Bronchial epithelial cell (primary cell): ENCODE measurements at places on chromosomes 3 and 15.

DNA sequence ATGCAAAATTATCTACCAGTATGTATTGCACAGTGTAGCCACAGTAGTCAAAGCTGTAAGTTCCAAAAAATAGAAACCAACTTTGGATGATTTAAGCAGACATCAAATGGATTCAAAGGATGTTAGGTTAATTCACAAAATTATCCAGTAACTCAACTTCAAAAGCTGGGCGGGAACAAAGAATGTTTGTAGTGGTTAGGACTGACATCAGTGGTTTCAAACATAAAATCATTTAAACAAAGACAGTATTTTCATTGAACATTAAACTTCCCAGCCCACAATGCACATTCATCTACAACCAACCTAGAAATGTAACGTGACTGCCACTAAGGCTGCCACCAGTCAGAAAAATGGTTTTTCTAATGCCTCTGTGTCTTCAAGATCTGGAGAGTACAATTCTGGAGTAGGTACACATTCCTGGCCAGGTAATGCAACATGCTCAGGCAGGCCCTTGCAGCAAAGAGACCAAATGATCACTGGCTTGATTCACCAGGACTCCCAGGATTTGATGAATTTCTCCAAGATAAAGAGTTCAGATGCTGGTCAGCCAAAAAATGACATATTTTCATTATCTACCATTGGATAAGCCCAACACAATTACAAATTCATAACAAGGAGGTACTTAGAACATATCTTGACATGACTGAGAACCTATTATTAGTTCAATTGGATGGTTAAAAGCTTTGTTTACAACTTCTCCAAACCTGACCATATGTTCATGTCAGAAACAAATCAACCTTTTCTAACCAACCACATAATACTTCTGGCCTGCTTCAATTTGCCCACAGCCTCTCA, 189.8 kb upstream of the CNTN4 start:
- peak; percentile 19 for DNase-seq

GRCh38 chr3:139538733-139539132, 809 bp downstream of the RBP1 start:
- no peak for DNase-seq

- DNase-seq = peak; percentile 73
Measured at GRCh38 chr3:37779289-37780152, 82.2 kb upstream of the CTDSPL start.

DNA sequence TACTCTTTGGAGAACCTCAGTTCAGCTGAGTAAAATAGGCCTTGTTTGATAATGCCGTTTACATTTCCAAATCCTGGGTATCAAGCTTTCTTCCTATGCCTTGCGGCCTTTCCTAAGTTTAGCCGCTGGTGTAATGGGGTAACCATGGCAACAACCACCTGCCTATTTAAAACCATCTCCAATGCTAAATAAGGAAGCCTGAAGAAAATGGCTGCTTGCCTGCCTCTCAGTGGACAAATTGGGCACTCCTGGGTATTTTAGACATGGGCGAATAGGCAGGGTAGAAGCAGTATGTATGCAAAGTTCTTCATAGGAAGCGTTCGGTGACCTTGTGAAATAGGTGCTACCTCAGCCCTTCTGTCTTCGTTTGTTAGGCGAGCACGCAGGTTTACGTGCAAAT, 122.7 kb downstream of the DGKG start:
- peak; percentile 29 for DNase-seq

GRCh38 chr3:170792471-170792870, 77.5 kb downstream of the RPL22L1 start:
- no peak for DNase-seq

DNA sequence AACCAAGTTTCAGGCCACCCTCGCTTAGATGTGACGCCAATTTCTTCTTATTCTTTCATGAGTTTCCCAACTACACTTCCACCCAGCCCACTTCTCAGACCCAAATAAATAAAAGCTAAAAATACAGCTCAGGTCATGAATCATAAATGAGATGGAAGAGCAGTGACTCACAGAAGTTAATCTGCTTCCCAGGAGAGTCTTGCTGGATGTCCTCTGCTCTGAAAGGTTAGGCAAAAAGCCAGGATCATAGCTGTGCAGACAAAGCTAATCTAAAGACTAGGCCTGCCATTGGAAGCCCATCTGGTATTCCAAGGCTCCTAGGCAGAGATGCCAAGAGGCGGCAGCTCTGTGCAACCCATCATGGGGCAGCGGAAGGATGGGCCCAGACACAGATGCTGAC, 24.1 kb downstream of the SHC4 start:
- DNase-seq = peak; percentile 90

- no peak for DNase-seq
Measured at GRCh38 chr15:64685230-64685888, 90.0 kb downstream of the RBPMS2 start.

GRCh38 chr3:13657660-13658435, 108.9 kb downstream of the FBLN2 start:
- peak; percentile 30 for DNase-seq

- DNase-seq = peak; percentile 71
Measured at GRCh38 chr3:124397088-124397487, 333.2 kb upstream of the UMPS start.

GRCh38 chr3:133588035-133588434, 14.5 kb downstream of the CDV3 start:
- no peak for DNase-seq

DNA sequence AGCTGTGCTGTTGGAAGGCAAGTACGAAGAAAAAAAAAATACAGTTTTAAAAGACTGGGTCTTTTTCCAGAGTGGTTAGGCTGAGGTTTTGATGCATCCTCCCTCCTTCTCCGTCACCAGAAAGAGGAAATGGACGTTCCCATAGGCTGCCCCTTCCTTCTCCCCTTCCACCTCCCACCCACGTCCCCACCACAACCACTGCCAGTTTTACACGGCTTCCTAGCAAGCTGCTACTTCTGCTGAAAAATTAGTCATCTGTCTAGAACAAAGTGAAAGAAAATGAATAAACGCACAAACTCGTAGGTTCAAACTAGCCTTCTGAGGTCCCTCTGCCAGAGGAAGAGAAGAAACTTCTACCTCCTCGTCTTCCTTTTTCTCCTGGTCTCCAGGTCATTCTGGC, 71.6 kb upstream of the RPL35A start:
- DNase-seq = no peak

- peak; percentile 16 for DNase-seq
Measured at GRCh38 chr3:55804170-55805095, 317.3 kb upstream of the WNT5A start.

- DNase-seq = peak; percentile 44
Measured at GRCh38 chr3:154161806-154162205, 40.6 kb downstream of the ARHGEF26 start.

DNA sequence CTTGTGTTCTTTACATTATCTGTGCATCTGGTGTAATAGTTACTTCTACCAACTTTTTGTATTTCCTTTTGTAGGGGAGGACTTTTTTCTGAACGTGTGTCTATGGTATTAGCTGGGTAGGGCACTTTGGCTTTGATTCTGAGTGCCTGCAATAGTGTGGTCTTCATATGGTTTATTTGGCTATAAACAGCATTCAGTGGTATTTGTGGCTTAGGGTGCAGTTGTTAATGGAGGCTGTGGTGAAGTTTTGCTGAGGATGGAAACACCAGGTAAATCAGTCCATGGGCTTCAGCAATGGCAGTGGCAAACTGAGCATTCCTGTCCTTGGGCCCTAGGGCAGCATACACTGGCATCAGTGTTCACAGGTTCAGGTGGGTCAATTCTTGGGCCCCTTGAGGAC, 230.6 kb upstream of the CTNNB1 start:
- DNase-seq = no peak

DNA sequence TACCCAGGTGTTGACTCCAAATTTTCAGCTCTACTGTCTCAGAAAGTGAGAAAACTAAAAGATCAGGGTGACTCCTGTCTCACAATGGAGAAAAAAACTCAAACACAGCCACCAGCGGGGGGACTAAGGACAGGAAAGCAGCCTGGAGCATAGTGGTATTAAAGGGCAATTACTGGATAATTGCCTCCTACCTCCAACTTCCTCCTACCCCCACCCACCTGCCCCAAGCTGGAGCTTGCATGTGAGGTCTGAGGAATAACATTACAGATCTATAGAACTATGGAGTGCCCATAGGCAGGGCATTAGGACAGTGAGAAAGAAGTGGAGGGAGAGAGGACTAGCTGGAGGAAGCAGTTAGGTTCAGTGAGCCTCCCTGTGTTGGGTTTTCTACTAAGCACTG, 2.7 kb upstream of the PCCB start:
- DNase-seq = no peak

- DNase-seq = peak; percentile 12
Measured at GRCh38 chr3:151009981-151010380, 37.5 kb upstream of the CLRN1 start.

GRCh38 chr3:106006001-106006400, 137.2 kb upstream of the CBLB start:
- DNase-seq = peak; percentile 96

GRCh38 chr3:52195823-52196331, 2.1 kb upstream of the ALAS1 start:
- peak; percentile 51 for DNase-seq

- DNase-seq = no peak
Measured at GRCh38 chr3:195752546-195753331, 32.0 kb downstream of the MUC20 start.

- no peak for DNase-seq
Measured at GRCh38 chr3:52498137-52499054, 3.3 kb downstream of the STAB1 start.
